ENCODE measurements at places on chromosomes 2 and 18.

GRCh38 chr18:23816740-23817139 lies 127.5 kb downstream of the LAMA3 start:
- no peak for DNase-seq

GRCh38 chr2:47457268-47457667 lies 54.3 kb downstream of the MSH2 start:
- no peak for DNase-seq

DNA sequence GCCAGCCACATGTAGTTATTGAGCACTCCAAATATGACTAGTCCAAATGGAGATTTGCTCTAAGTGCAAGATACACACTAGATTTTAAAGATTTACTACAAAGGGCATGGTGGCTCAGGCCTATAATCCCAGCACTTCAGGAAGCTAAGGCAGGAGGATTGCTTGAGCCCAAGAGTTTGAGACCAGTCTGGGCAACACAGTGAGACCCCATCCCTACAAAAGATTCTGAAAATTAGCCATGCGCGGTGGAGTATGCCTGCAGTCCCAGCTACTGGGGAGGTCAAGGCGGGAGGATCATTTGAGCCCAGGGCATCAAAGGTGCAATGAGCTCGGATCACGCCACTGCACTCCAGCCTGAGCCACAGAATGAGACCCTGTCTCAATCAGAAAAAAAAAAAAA lies 93.5 kb upstream of the HNRNPA3 start:
- DNase-seq: no peak

- no peak for DNase-seq
Measured at GRCh38 chr2:205868053-205868452, 185.8 kb downstream of the NRP2 start.

DNA sequence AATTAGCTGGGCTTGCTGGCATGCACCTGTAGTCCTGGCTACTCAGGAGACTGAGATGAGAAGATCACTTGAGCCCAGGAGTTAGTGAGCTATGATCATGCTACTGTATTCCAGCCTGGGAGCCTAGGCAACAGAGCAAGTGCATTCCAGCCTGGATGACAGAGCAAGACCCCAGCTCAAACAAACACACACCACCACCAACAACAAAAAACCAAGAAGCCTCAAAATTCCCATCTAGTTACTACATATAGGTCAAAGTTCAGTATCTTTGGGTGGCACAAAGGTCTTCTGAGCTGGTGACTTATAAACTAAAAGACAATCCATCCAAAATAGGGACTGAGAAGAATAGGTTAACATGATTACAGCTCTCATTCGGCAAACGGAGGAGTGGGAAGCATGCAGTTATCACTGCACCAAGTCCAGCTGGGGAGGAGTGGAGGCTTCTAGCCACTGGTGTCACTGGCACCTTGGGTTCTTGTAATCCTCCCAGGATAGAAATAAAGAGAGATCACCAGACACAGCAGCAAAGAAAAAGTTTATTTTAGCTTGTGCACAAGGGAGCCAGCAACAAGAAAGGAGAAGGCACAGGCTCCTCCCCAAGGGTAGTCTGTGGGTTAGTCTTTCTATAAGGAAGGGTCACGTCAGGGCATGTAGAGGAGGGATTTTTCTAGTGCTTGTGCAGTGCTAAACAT lies 57.4 kb downstream of the SH2D6 start:
- no peak for DNase-seq

DNA sequence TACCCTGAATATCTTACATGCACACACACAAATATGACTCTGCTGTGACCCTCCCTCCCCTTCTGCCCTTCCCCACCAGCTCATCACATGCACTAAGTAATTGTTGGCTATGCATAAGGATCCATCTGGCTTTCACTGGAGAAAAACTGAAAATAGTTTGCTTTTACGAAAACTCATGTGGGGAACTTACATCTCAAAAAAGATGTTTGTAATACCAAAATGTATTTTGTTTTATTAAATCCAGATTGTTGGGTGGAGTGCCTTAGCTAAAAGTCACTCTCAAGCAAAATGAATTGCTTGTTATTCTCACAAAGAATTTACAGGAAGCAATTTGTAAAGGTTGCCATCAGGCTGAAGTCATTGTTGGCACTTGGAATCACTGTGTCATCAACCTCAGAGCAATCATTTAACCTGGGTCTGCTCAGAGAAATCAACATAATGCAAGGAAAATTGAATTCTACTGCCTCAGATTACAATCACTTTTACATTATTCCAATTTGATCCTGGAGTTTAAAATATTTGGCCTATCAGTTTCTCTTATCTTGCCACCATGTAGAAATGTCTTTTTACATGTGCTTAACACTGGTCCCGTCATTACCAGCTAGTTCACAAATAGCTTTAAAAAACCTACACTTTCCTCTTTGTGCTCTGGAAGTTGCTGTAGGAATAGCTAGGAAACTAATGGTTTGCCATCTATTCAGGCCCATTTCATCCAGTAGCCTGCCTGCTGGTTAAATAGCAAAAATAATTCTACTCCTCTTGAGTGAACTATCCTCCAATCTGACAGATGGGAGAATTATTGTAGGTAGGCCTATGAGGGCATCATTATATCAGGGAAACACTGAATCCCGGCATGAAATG lies 90.3 kb upstream of the TMEM17 start:
- peak; percentile 68 for DNase-seq

DNA sequence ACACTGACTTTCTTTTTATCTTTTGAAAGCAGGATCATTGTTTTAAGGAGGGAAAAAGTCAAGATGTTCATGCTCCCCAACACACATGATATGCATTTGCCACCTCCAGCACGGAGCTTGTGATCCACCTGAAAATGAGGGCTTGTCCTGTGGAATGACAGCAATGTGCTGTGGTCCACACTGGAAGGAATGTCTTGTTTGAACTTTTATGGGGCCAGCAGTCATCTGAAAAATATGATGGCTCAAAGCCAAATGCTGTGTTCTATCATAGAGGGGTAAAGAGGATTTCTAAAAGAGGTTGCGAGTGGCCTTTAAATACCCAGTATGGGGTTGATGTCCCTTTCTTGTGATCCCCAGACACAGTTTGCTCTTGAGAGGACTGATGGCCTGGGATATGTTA lies 226.5 kb upstream of the SPRED2 start:
- DNase-seq: no peak

- DNase-seq: no peak
Measured at GRCh38 chr2:105130546-105130945, 92.7 kb downstream of the MRPS9 start.

DNA sequence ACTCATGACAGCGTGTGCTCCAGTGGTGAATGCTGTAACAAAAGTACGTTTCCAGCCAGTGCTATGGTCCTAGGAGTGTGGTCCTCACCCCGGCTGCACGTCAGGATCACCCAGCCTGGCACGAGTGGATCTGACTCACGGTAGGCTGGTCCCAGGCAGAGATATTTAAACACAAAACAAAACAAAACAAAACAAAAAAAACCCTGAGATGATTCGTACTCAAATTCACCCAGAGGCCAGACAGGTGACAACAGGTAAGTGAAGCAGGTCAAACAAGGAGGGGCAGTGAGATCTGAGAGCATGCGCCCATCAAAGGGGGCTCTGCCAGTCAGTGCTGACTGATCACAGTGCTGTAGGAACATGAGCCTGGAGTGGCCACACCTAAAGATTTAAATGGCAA lies 43.2 kb downstream of the C2orf76 start:
- no peak for DNase-seq

- DNase-seq: peak; percentile 85
Measured at GRCh38 chr2:142605421-142605820, 272.0 kb upstream of the KYNU start.

GRCh38 chr2:12457831-12458230 lies 258.9 kb upstream of the TRIB2 start:
- DNase-seq: no peak

DNA sequence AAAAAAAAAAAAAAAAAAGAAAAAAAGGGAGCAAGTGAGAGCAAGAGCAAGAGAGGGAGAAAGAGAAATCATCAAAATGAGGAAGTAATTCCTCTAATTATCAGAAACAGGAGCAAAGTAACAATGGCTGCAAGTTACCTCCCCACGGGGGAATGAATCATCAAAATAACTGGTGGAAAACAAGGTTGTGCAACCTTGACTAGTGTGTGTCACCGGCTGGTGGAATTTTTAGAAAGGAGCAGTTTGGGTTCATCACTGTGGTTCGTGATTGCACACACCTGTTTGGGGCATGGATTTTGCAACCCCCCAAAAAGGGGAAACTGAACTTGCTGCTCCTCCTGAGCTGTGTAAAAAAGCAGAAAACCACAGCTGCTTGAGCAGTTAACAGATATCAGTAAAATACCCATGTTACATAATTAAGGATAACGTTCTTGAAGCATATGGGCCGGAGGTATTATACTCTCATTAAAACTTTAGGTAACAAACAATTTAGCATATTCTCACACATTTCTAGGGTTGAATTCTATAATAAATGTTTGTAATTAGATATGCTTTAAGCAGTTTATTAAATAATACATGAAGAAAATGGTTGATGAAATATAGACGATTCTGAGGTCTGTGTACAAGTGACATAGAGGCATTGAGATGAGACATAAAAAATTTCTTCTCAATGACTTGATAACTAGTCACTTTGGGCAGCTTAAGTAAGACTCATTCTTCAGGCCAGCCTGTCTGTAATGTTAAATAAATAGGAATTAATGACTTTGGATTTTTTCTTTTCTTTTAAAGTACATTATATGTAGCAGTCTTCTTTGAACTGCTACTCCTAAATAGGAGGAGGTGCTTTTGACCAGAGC lies 184.2 kb upstream of the ZEB2 start:
- no peak for DNase-seq

DNA sequence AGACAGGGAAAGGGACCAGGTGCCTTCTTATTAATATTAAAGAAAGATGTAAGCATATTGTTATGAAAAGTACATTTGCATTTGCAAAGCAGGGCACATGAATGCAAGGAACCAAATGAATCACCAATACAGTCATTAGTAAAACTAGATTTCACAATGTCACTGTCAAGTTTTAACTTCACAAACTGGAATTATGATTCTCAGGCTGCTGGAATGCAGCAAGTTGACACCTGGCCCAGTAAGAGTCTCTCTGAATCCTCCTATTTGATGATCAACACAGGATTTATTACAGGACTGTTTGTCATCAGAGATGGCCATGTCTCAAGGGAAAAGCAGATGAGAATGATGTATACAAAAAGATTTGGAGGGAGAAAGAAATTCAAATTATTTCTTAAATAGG lies 72.9 kb upstream of the STK39 start:
- no peak for DNase-seq

- no peak for DNase-seq
Measured at GRCh38 chr2:69734035-69734611, 7.8 kb upstream of the ANXA4 start.

GRCh38 chr18:51068105-51068504 lies 38.1 kb downstream of the SMAD4 start:
- DNase-seq: no peak

- DNase-seq: peak; percentile 94
Measured at GRCh38 chr2:69816923-69817542, 12.4 kb upstream of the GMCL1 start.

- DNase-seq: no peak
Measured at GRCh38 chr2:43020296-43020695, 206.1 kb downstream of the ZFP36L2 start.

- no peak for DNase-seq
Measured at GRCh38 chr2:40224318-40224717, 227.6 kb downstream of the SLC8A1 start.

- DNase-seq: no peak
Measured at GRCh38 chr2:16713011-16713423, 47.4 kb upstream of the CYRIA start.

DNA sequence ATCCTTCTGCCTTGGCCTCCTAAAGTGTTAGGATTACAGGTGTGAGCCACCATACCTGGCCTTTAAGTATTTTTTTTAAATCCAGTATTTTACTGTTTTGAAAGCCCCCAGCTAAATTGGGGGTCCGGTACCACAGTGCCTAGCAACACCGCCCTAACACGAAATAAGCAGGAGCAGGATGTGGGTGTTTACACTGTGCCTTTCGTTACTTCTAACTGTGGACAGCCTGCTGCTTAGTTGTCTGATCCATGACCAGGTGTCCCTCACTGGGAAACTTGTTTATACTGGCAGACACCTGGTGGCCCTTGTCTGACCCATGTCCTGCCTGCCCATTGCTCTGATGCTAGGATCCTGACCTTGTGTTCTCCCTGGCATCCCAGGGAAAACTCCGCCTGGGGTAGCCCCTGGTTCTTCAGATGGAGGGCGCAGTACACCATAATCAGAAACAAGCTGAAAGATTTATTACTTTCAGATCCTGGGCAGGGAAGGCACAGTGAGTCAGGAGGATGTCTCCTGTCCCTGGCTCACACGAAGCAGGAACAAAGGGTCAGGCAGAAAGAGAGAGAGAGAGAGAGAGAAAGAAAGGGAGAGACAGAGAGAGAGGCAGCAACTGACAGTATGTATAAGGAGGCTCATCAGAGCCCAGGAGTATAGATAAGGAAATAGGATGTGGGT lies 55.7 kb downstream of the NCAPH start:
- no peak for DNase-seq

DNA sequence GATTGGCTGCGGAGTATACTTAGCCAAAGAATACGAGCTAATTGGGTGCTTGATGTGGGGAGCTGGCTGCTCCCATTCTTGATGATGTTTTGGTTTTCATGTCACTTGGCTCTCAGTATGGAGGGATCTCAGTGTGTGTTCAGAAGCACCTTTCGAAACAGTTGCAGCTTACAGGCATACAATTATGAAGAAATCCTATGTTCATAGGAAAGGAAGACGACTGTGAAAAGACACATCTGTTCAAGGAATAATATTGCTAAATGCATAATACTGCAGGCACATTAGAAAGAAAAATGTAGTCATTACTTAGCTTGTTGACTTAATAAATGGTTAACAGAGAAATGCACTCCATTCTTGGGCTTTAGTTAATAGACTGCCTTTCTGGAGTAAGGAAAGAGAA lies 4.1 kb downstream of the LRRC30 start:
- no peak for DNase-seq

DNA sequence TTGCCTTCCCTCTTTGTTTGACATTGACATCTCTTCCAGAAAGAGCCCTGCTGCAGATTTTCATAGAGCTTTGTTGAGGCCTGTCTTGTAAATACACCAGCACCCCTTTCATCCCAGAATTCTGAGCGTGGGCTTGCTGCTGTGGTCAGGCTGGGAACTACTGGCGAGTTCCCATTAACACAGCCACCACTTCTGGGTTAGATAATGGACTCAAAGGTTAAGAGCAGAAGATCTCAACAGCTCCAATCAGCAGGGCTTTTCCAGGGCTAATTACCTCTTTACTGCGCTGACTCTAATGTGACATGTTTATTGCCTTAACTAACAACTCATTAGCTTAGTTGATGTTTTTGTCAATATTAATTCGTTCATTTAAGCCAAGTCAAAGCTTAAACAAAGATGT lies 235.9 kb upstream of the BOD1L2 start:
- DNase-seq: no peak
